ENCODE measurements at places on chromosomes 12 and 14.

GRCh38 chr12:6340745-6341416 is 995 bp downstream of the TNFRSF1A start:
- DNase-seq: no peak

DNA sequence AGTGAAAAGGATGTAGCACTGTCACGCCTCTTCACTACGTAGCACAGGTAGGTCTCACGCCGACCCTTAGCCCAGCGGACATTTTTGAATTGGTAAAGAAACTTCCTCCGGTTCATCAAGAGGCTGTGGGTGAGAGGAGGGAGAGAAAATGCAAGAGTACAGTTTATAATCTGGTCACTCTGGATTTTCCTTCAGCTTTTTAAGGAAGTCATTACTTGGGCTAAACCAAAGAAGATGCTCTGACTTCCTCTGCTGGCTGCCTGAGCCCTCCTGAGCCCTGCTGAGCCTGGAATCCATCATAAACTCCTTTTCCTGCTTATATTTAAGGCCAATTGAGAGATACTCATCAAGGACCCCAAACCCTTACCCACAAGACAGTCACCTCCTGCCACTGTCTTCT is 5.8 kb downstream of the AICDA start:
- no peak for DNase-seq

DNA sequence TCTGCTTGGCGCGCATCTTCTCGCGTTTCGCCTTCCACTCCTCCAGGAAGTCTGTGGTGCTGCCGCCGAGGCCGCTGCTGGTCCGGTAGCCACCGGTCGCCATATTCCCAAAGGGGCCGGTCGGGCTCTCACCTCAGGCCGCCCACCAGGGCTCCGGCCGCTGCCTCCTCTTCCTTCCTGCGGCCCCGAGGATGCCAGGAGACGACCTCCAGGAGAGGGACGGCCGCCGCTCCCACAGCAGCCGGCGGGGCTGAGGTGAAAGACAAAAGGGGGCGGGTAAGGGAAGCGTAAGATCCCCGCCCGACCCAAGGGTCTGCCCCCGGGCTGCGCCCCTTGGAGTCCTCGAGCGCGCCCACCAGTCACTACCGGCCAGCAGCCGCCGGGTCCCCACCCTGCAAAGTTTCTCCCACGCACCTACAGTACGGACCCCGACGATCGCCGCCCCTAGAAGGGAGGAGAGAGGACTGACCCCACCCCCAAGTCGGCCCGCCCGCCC is 574 bp downstream of the PAWR start:
- no peak for DNase-seq

GRCh38 chr14:90805662-90806540 is 10.3 kb downstream of the TTC7B start:
- no peak for DNase-seq

DNA sequence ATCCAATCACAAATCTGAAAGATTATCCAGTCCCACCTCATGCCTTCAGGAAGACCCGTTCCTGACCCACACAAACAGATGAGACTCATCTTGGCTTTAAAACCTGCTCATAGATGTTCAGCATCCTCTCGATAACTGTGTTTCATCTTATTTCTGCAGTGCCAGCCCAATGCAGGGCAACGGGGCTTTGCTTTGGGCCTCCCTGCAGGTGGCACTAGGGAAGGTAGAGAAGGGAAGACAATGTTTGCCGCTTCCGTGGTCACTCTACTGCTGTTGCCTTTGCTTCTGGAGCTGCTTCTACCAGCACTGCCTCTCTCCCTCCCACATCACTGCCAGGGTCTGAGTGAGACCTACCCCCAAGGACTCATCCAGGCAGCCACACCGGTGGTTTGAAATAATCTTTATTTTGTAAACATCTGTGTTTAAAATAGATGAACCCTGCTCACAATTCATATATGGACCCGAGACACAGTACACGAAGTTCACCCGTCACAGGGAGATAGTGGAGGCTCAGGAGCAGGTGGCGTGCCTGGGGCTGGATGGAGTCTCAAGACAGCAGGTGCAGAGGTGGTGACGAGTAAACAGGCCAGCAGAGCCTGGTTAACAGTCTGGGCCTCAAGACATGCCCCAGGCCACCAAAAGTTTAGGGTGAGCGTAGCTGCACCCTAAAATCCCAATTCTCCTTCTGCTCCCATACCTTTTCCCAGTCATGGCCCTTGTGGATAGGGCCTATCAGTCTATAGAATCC is 3.1 kb upstream of the GPX2 start:
- DNase-seq: no peak

DNA sequence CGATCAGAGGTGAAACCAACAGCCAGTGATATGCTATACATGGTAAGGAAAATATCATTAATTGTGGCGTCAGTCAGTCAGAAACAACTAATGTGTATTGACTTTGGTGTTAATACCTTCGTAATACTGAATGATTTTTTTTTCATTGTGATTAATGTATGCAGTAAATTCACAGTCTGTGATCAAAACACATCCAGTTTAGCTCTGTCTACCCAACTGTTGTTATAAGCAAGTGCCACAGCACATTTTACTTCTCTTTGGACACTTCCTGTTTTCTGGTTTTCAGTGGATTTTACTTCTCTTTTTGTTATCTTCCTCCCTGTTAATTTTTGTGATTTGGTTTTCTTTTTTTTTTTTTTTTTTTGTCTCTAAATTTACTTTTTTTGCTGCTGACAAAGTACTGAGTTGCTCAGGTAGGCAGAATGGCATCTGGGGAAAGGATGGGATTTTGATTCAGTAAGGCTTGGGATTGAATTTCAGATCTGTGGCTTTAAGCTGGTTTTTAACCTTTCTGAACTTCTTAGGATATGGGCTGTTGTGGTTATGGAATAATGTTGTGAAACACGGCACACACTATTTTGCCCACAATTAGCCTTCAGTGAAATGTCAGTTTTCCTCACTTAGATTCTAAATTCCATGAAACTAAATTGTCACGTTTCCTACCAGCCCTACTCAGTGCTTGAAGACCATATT is 604 bp downstream of the GLIPR1 start:
- no peak for DNase-seq

DNA sequence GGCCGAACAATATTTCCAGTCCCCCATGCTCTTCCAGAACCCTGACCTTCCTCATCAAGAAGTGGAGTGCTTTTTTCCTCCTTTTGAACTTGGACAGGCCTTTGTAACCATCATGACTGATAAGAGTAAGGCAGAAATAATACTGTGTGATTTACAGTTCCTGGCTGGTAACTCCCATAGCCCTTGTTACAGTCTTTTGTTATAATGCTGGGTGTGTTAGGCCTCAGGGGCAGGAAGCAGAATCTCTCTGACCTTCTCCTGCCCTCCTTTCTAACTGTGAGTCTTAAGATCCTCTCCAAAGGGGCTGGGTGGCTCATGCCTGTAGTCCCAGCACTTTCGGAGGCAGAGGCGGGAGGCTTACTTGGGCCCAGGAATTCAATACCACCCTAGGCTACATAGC is 59.5 kb downstream of the BCAT1 start:
- DNase-seq: no peak

- DNase-seq: no peak
Observed at GRCh38 chr12:123960029-123960735, 12.4 kb downstream of the CCDC92 start.

GRCh38 chr12:82968631-82969367 is 282.1 kb downstream of the TMTC2 start:
- no peak for DNase-seq

DNA sequence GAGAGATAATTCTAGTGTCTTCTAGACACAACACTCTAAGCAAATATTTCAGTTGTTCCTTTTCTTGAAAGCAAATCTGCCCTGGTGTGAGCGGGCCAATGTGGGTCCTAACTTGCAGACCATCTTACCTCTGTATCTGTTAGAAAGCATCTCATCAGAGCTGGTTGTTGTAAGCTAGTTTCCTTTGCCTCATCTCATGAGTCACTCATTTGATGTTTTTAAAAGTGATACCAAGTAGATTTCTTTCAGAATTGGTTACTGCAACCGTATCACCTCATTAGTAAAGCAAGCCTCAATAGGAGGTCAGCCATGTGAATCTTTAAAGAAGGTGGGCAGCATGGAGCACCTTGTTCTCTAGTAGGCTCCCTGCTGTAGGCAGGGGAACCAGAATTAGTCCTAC is 78.6 kb downstream of the DAAM1 start:
- no peak for DNase-seq

GRCh38 chr12:1920436-1920835 is 2.0 kb upstream of the CACNA2D4 start:
- no peak for DNase-seq

GRCh38 chr14:29016050-29016900 is 249.7 kb downstream of the FOXG1 start:
- DNase-seq: peak; percentile 13

Data from left kidney (tissue), 8 donors.